ENCODE measurements at places on chromosomes 2 and 18.

DNA sequence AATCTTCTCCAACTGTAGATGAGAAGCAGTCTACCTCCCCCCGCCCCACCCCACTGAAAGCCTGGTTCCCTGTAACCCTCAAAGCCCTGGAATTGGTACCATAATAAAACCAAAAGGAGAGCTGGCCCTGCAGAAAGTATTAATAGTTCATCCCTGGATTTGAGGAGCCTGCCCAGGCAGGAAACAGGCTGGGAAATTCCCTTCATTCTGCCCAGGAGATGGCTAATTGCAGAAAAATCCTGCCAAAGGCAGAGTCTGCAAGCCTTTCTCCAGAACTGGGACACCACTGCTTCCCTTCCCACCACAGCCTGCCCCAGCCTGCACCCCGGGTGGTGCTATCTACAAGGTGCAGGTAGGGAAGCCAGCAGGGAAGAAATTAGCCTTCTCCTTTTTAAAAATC is 16.3 kb downstream of the GKN2 start:
- no peak for DNase-seq

DNA sequence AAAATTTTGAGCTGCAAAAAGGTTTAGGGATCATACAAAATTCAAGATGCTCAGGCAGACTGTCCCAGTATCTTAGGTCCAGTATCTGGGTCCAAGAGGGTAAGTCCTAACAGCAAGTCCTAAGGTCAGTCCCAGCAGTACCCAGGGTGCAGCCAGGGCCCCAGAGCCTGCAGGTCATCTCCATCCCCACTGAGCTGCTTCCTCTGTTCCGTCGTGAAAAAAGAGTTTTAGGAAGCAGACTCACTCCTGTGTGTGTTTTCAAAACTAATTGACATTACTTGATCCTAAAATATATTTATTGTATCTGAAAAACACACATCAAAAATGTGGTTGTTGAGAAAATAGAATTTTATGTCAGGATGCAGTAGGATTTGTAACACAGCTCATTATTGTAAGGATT is 69.9 kb upstream of the ALKAL2 start:
- DNase-seq = no peak

DNA sequence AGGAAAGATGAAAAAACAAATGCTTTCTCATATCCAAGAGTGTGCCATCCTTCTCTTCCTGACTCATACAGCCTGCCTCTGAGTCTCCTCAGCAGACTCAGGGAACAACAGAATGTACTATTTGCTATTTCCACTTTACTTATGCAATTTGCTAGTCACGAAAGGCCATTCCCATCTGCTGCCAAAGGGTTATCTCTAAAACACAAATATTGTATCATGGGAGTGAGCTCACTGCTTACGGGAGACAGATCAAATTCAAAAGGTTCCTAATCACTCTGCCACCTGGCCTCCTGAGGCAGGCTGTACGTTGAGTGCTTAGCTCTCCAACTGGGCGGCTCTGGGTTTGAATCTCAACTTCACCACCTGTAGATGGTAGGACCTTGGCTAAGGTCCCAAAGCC is 92.0 kb downstream of the GAREM1 start:
- DNase-seq = peak; percentile 60

DNA sequence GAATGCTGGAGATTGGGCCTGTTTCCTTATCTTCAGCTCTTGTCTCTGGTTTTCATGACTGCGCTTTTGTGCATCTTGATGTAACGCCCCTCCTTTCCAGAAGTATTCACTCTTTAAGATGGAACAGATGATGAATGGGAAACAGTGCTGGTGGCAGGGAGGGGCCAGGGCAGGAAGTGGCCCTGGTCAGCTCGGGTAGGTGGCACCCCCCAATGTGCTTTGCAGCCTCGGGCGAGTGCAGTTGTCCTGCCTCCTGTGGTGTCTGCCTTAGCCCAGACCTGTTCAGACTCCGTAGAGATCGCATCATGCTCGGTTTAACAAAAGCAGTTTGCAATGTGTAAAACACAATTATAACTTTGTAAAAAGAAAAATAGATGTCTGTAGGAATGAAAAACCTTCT is 17.0 kb upstream of the MGAT4A start:
- no peak for DNase-seq

DNA sequence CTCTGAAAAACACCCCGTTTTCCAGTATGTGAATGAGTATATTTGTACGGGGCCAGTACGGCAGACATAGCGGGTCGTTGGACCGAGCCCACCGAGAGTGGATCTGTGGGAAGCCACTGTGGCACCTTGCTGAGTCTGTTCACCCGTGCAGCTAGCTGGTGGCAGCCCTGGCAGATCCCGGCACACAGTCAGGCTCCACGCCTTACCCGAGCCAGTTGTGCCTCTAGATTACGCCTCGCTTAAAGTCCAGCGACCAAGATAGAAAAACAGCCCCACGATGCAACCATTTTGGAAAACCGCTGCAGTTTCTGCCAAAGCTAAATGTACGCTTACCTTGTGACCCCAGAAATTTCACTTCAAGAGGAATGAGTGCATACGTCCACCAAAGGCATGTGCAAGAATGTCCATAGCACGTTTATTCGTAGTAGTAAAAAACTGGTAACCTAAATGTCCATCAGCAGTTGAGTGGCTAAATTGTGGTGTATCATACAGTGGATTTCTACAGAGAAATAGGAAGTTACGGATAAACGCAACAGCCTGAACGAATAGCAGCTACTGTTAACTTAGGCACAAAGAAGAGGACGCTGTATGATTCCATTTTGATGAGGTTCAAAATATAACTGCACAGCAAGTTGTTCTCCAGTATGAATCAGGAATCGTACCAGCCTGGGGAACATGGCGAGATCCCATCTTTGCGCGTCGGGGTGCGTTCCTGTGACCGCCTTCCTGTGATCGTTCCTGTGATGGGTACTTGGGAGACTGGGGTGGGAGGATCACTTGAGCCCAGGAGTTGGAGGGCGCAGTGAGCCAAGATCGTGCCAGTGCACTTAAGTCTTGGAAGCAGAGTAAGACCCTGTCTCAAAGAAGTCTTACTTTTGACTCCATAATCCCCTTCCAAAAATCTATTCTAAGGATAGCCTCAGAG is 688 bp upstream of the WDR33 start:
- no peak for DNase-seq

Measured in NCI-H1436 (cell line).